ENCODE measurements at places on chromosomes 11 and 22.

DNA sequence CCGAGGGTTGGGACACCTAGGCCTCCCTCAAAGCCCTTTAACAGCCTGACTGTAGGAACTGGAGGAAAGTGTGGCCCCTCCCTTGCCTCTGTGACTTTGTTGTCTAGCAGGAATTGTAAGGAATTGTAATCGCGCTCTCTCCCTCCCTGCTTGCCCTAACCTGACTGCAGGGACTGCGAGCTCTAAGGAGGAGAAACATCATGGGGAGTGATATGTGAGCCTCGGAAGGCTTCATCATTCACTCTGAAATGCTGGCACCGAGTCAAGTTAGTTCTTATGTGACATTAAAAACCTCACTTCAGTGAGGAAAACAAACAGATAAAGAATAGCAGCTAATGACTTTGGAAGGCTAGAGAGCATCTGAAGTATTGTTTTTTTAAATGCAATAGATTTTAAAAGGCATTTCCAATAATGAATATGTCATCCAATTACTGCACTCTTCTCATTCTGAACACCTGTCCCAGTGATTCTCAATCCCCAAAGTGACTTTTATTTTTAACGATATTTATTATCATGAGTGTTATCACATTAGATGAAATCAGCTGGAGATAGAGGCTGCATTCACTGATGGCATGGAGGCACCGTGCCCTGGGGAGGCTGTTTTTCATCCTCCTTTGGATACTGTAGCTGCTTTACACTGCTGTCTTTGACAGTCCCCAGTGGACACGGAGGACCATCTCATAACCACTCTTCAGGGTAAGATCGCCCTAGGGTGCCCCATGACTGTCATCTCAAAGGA, 58.5 kb upstream of the NTM start:
- DNase-seq = no peak

- DNase-seq = no peak
These were observed 526 bp downstream of the TPST2 start for GRCh38 chr22:26589367-26589844.

DNA sequence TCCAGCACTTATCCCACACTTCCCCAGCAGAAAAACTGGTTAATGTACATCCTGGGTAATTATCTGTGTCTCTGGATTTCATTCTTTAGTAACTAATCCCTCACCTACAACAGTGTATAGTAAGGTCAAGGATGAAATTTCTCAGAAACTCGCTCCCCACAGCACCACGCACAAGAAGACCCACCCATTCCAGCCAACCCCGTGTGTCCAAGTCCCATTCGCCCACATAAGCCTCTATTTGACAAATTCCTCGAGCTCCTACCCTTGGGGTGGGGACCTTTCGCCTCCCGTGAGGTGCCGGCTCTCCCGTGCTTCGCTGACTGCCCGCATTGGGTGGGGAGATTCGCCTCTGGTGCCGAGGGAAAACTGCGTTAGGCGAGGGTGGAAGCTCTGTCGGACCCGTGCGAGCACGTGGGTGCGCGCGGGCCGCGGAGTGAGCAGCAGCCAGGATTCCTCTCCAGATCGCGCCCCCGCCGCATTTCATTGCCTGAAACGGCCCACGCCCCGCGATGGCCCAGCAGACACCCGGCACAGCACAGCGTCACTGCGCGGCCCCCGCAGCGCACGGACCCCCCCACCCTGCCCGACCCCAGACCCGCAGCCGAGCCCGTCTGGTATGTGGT, 866 bp downstream of the EXPH5 start:
- DNase-seq = no peak

DNA sequence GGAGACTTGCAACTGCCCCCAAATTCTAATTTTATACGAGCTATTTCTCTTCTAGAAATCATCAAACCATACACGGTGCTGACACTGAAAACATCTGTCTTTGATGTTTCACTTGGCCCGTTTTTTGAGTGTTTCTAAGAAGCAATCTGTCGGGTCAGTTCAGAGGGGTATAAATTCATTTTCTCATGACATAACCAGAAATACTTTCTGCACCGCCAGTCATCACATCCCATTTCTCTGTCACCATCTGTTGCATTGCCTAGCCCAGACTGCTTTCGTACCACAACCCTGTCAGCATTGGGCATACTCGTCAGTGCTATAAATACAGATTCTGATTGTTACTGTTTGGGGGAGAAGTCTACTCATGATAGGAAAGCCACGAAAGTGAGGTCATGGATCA, 63.1 kb upstream of the CCDC90B start:
- DNase-seq = no peak

DNA sequence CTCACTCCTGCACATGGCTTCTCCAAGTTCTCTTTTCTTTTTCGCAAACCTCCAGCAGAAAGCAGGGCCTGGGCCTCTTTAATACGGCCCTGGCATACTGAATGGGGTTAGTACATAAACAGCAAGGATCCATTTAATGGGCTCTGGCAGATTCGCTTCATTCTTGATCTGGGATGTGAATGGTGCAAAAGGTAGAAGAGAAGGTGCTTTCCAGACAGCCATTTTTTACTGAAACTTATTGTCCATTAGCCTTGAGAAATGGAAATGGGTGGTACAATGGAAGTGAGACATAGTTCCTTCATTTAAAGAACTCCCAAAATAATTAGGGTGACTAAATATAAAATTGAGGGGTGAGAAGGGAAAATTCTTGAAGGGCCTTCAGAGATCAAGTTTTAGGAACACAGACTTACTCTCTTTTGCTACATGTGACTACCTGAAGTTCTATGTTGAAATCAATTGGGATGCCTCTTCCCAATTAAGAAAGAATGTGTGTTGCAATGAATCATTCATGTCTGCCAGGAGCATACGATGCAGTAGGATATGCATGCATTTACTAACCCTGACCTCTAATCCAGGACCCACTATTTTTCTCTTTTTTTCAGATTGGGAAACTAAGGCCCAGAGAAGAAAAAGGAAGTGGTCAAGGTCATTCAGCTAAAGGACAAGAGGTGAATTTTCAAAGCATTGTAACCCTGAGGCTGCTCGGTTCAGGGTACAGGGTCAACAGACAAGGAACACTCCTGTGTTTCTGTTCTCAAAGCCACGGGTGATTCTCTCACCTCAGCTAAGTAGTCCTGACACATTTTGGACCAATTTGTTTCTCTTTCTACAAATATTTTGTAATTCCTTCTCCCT, 144.1 kb downstream of the BBOX1 start:
- DNase-seq = no peak

- DNase-seq = no peak
These were observed 12.2 kb downstream of the CBL start for GRCh38 chr11:119218141-119218878.

GRCh38 chr11:119580081-119580480, 148.9 kb downstream of the NECTIN1 start:
- no peak for DNase-seq

DNA sequence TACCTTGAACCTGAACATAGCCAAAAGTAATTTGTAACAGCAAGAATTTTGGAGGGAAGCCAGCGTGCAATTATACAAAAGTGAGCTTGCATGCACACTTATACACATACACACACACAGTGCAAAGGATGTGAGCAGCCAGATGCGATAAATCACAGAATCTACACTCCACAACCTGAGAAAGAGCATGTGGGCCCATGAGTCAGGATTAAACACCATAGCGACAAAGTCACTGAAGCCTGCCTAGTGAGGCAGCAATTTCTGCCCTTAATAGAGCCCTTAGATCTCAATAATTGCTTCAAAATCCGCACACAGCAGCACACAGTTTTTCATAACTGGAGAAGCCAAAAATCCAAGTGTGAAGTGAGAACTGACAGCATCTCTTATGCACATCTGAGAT, 42.6 kb upstream of the TEAD1 start:
- no peak for DNase-seq

- DNase-seq = no peak
These were observed 18.1 kb upstream of the FCHSD2 start for GRCh38 chr11:73160005-73160760.

DNA sequence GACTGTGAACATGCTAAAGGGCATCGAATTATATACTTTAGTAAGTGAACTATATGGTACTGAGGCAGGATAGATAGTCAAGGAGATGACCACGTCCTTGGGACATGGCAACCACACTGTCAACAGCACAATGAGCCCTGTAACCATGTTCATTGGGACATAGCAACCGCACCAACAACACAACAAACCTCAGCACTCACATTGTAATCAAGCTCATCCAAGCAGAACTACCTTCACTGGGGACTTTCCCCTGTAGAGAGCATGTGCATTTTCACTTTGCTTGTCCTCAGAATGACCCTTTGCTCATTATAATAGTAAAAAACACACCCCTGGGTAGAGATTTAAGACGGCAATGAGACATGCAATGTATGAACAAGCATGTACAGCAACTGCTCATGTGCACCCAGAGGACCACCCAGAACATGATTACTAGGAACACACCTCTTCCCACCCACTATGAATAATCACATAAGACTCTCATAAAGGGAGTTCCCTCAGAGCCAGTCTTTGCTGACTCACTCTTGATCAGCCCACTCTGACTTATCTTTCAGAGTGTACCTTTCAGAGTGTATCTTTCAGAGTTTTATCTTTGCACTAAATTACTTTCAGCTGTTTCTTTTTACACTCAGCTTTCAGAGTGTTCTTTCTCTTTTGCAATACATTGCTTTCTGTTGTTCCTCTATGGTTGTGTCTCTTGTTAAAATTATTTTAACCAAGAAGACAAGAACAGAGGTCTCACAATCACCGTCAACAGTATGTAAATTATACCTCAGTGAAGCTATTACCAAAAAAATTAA, 4.1 kb upstream of the PLAAT2 start:
- DNase-seq = no peak

GRCh38 chr11:135019343-135019871, 607.4 kb upstream of the B3GAT1 start:
- DNase-seq = no peak

GRCh38 chr22:23262518-23263332, 82.4 kb downstream of the BCR start:
- no peak for DNase-seq

DNA sequence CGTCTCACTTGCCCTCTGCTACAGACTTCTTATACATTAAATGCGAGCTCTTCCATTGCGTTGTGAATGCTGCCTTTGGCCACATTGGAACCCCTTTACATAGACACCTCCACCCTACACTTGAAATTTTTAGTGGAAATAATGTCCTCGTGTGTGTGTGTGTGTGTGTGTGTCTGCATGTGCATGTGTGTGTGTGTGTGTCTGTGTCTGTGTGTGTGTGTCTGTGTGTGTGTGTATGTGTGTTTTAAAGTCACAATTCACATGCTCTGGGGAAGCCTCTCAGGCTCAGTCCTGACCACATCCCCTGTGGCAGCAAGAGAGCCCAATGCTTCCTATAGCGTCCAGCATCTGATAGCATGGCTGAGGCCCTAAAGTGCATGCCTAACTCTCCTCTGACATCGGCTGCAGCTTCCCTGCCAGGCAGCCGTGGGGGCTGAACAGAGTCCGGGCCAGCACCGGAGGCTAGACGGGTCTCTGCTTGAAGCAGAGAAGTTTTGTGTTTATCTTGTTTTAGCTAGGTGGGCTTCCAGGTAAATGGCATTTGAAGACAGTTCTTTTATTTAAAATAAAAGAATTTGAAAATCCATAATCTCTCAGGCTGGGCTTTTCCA, 64.5 kb upstream of the EMID1 start:
- DNase-seq = no peak

DNA sequence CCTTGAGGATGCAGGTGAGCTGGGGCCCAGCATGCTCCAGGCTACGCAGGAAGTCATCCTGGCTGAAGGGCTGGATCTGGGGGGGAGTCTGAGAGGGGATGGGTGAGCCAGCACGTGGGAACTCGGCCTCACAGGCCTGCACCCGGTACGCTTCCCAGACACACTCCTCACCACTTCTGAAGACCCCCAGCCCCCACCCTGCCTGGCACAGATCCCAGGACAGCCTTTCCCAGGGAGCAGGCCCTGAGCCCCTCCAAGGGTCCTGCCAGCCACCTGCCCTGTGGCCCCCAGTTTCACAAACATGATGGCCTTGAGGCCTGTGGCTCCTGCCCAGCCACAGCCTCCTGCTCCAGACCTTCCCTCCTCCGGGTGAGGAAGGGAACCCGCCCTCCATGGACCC, 5.6 kb upstream of the PLXNB2 start:
- no peak for DNase-seq

DNA sequence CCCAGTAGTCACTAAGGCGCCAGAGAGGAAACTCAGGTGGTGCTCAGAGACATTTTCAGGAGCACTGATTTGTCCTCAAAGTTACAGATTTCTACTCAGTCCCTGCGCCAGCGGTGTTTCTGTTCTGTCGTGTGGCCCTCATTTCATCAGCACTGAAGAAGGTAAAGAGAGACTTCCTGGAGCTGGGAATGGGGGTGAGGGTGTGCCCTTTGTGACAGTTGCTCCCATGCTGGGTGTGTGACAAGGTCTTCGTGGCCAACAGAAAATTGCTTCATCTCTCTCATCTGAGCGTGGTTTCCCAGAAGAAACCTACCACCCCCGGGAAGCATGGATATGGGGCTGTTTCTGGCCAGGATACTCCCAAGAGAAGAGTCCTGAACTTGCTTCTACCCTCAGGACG, 2.0 kb upstream of the PPARA start:
- no peak for DNase-seq

- no peak for DNase-seq
These were observed 14.0 kb downstream of the SAMM50 start for GRCh38 chr22:43969021-43969878.

DNA sequence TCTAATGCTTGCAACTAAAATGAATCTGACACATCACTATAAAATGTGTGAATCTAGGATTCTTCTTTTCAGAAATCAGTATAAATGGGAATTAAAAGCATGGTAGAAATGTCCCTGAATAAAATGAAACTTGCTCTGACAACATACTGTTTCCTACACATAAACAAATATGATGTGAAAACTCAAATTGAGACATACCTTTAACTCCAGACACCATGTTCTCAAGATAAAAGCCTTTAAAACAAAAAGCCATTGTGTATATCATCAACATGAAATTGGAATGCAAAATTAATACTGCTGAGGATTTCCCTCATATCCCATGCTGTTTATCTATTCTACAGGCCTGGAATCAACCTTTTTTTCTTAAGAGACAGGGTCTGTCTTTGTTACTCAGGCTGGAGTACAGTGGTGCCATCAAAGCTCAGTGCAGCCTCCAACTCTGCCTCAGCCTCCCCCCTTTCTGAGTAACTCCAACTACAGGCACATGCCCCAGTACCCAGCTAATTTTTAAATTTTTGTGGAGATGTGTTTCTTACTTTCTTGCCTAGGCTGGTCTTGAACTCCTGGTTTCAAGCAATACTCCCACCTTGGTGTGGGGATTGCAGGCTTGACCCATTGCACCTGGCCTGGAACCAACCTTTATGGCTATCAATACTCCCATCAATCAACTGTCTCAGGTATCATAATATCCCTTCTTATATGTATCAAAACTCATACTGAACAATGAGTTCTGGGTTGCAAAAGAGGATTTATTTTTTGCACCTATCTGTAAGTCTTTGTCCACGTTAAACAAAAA, 6.7 kb downstream of the TAF1D start:
- no peak for DNase-seq

- peak; percentile 26 for DNase-seq
These were observed 62.7 kb downstream of the STK33 start for GRCh38 chr11:8531312-8531711.

- DNase-seq = no peak
These were observed 57.6 kb upstream of the B3GAT1 start for GRCh38 chr11:134469627-134470026.

GRCh38 chr11:119673759-119674336, 55.2 kb downstream of the NECTIN1 start:
- no peak for DNase-seq

Data from D721Med (cell line).